ENCODE measurements at places on chromosomes 1 and 21.

- DNase-seq: no peak
Measured at GRCh38 chr1:224883091-224883490, 46.4 kb upstream of the DNAH14 start.

DNA sequence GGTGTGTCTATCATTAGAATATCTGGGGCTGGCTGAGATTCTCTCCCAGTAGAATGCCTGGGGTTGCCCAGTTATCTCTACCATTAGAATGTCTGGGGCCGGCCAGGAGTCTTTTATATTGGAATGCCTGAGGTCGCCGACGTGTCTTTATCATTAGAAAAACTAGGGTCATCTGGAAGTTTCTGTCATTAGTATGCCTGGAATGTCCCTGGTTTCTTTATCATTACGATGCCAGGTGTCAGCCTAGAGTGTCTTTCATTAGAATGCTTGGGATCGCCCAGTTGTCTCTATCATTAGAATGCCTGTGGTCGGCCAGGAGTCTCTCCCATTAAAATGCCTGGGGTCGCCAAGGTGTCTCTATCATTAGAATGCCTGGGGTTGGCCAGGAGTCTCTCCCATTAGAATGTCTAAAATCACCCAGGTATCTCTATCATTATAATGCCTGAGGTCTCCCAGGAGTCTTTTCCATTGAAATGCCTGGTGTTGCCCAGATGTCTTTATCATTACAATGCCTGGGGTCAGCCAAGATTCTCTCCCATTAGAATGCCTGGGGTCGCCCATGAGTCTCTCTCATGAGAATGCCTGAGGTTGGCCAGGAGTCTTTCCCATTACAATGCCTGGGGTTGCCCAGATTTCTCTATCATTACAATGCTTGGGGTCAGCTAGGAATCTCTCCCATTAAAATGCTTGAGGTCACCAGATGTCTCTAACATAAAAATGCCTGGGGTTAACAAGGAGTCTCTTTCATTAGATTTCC, 53.2 kb downstream of the RNF187 start:
- DNase-seq: no peak

DNA sequence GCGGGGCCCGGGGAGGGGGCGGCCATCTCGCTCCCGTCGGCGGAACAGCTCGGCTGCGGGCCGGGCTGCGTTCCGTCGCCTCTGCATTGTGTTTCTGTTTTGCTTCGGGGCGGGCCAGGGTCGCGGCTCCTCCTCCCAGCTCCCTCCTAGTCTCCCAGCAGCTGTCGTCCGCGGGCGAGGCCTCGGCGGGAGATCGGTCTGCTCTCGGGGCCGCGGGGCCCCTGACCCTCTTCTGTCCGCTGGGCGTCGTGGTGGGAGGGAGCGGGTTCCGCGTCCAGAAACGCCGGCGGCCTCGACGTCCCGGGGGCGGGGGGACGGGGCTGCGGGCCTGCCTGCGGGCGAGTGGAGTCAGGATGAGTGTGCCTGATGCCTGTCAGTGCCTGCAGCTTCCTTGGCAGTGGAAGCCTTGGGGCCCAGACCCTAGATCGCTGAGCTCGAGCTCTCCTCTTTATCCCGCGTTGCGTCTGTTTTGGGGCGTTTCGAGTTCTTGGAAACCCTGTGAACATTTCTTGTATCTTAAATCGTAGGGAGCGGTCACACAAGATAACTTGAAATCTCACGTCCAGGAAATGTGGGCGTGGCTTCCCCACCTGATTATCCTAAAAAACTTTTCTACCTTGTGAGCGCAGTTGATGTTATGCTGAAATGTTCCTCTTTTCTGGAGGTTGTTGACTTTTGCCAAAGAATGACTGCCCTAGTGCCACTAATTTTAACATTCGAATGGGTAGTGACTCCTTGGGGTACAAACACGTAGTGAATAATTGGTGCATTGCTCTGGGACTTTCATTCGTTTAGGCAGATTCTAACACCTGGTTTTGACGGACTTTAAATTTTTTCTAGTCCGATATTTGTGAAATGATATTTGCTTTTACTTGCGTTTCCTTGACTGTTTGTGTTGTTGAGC, 676 bp downstream of the MORC3 start:
- DNase-seq: peak; percentile 70

DNA sequence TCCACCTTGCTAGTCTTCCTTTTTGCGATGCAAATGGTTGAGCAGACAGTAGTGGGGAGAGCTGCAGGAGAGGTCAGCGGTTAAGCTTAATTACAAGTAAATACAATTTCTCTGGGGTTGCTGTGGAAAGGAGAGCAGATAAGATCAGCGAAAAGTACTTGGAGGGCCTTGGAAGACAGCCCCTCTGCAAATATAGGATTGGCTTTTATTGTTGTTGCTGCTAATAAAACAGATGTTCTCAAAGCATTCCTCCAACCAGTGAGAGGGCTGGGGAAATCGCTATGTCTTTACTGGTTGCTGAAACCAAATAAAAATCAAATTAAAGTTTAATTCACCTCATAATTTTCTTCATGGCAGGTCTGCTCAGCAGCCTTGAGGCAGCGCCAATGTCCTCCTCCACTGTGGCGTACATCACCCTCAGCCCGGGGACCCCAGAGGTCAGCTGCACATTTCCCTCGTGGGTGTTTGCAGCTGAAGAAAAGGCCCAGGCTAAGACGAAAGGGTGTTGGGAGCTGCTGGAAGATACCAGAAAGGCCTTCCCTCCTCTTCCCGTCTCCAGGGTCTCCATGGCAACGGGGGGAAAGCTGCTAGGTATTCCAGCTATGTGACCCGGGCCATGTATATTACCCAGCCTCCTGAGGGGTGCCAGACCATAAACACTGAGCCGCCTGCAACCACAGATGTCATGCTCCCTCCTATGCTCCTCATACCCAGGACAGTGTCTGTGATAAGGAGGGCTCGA, 54.6 kb upstream of the POU2F1 start:
- no peak for DNase-seq

DNA sequence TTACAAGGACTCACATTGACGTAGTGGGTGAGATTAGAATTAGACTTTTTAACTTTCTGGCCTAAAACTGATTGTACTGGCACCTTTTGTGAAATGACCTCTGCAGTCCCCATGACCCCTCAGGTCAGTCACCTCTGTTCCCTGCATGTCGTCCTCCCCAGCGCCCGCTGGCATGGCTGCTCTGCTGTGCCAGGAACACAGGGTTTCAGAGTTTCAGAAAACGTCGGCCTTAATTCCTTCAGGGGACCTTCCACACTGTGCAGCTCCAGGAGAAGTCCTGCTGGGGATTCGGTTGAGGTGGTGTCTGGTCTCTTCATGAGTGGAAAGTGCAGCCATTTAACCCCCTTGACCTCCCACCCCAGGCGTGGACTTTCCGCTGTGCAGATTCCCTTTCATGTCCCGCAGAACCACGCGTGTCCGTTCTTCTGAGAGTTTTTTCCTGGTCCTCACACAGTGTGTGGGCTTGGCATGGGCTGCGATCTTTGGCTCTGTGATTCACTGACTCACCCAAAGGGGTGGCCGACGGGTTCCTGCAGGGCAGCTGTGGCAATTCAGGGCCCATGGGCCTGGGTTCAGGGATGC, 158.4 kb upstream of the COL6A1 start:
- DNase-seq: no peak

GRCh38 chr1:226649780-226650179, 89.3 kb downstream of the ITPKB start:
- DNase-seq: no peak

GRCh38 chr1:100075773-100076172, 57.0 kb downstream of the SASS6 start:
- DNase-seq: no peak

DNA sequence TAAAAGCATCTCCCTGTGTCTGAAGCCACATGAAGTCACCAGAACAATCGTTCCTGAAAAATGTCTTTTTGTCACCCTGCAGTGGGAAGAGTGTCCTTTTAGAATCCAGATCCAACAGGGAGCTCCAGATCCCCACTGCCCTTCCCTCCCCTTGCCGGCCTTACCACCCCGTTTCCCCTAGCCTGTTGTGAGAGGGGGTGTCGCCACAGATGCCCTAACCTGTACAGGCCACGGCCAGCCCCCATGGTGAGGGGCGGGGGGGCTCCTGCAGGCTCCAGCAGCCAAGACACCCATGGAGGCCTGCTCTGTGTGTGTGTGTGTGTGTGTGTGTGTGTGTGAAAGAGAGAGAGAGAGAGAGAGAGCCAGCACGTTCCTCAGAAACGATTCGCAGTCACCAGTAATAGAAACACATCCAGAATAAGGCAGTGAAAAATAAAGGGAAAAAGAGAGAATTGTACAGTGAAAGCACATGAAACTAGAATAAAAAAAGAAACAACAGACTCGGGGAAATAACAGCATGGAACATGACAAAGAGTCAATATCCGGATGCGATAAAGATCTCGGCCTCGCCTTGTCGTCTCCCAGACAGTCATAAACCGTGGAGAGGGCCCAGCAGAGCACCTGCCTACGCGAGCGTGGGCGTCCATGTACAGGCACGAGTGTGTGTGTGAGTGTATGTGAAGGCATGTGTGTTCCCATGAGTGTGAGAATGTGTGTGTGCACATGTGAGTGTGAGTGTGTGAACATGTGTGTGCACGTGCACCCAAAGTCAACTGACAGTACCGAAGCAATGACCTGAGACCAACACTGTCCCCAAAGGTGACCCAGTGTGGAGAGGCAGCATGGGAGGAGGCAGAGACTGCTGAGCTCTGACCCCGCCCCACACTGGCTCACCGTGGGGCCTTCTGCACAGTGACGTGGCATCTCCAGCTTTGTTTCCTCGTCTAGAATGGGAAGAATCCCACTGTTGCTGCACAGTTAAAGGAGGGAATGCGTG, 303.8 kb downstream of the NPHP4 start:
- DNase-seq: no peak

DNA sequence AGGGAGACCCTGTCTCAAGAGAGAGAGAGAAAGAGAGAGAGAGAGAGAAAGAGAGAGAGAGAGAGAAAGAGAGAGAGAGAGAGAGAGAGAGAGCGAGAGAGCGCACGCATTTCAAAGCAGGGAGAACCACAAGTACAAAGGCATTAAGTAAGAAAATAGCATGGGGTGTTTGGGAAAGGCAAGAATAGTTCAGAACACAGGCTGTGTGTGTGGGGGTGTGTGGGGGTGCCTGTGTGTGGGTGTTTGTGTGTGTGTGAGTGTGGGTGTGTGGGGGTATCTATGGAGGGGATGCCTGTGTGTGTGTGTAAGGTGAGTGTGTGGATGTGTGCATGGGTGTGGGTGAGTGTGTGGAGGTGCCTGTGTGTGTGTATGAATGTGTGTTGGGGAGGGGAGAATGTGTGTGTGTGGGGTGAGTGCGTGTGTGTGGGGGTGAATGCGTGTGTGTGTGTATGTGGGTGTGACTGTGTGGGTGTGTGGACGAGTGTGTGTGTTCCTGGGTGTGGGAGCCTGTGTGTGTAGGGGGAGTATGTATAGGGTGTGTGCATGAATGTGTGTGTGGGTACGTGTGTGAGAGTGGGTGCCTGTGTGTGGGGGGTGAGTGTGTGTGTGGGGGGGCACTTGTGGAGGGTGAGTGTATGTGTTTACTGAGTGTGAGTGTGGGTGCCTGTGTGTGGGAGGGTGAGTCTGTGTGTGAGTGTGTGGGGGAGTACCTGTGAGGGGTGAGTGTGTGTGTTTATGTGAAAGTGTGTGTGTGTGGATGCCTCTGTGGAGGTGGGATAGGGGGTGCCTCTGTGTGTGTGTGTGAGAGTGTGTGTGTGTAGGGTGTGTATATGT, 19.1 kb upstream of the HDAC1 start:
- no peak for DNase-seq

- DNase-seq: no peak
Measured at GRCh38 chr1:185819798-185820197, 85.6 kb downstream of the HMCN1 start.

DNA sequence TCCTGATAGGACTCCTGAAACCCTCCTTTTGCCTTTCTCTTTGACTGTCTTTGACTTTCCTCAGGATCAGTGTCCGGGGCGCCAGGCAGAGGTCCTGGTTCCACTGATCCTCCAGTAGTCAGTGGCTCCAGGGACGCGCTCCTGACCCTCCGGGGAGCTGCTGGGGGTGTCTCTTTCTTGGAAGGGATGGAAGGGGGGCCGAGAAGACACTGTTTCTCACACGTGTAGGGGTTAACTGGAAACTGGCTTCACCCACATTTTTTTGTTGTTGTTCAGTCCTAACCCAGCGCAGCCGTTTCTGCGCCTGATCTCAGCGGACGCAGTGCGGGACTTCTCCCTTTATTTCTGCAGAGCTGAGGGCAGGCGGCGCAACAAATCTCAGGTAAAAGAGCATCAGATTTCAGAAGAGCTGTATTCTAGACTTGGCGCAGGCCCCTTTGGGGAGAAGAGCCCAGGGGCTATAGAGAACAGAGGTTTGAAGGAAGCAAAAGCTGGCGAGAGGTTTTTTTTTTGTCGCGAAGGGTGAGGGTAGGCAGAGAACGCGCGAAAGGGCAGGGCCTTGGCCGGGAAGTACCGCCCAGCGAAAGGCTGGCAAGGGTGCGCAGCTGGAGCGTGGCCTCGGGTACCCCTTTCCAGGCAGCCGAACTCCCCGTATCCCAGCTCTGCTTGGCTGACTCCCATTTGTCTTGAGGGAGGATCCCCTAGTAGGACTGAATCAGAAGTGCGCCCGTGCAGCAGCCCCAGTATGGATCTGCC, 4.3 kb upstream of the LHX9 start:
- DNase-seq: no peak

DNA sequence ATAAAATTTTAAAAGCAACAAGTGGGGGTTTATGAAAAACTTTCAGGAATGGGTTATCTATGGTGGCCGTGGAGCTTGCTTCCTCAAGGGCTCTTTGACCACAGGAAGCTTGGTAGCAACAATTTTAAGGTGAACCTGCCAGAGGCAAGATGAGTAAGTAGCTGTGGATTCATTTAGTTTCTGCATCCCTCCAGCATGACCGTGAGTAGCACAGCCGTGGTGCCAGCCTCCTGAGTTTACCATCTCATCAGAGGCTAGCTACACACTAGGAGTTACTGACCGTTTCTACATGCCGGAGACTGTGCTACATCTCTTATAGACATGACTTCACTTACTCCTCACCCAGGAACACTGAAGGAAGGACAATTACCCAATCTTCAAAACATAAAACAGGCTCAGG, 30.1 kb upstream of the PLEKHG5 start:
- DNase-seq: no peak

GRCh38 chr1:26340047-26340481, 13.9 kb downstream of the CRYBG2 start:
- DNase-seq: no peak

DNA sequence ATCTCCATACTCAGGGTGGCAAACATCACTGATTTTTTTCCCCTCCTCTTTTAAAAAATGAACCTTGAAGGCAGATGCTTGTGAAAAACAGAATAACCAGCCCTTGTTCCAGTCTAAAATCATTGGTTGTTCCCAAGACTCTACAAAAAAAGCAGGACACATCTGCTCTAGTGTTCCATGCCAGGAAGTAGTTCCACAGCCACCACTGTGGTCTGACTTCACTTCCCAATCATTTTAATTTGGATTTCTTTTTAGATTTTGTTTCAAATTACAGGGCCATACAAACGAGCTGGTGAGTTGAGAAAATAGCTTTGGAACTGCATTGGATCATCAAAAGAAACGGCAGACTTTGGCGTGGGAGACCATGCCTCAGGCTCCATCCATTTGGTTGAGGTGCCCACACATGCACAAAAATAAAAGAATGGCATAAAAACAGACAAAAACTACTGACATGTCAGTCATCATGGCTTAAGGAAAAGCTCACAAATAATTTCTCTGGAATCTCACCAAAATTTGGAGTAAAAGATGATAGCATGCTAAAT, 210.0 kb downstream of the GABPA start:
- DNase-seq: no peak

GRCh38 chr1:202004711-202005110, 5.7 kb upstream of the ELF3 start:
- no peak for DNase-seq

All from left lobe of liver (tissue), 2 donors.